ENCODE measurements at places on chromosomes 2 and 18.

DNA sequence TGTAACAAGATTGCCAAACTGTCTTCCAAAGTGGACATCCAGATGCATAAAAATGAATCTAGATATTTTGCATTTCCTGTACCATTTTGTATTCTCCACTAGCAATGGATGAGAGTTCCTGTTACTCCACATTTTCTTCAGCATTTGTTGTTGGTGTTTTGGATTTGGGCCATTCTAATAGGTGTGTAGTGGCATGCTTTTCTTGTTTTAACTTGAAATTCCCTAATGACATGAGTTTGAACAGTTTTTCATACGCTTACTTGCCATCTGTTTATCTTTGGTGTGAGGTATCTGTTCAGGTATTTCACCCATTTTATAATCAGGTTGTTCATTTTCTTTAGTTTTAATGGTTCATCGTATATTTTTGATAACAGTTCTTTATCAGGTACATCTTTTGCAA is 73.9 kb downstream of the UBE2E3 start:
- no peak overlapping the region for H3K4me3 ChIP-seq
- no peaks in the 10 kb centered on the region for H3K4me1 ChIP-seq
- H3K27ac ChIP-seq, result no peak overlapping the region
- H3K27me3 ChIP-seq, result no peaks in the 10 kb centered on the region
- peaks cover 26% of the 10 kb centered on the region for H3K36me3 ChIP-seq

DNA sequence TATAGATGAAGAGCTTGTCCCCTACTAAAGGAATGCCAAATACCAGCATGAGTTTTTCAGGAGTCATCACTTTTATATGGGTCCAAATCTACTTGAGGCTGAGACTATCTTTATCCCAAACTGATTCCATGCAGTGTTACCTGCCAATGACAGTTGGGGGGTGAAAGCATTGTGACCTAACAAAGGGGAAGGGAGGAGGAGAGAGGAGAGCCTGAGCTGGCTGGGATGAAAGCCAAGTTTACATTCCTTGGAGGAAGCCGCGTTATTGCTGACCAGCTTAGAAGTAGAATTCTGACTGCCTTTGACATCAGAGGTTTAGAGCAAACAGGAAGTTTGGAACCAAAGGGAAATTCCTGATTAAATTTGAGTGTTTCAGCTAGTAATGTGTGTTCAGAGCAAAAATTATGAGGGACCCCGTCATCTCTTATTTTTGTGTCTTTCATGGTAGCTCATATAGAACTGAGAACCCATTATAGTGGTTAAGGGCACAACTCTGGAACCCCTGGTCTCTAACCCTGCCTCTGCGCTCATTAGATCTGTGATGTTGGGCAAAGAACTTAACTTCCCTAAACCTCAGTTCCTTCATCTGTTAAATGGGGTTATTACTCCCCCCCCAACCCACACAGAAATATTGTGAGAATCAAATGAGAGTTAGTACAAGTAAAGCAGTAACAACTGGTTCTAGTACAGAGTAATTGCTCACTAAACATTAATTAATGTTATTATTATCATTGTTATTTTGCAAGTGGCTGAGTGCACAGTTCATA is 199.3 kb upstream of the EPAS1 start:
- no peak for DNase-seq
- no peaks in the 10 kb centered on the region for H3K4me1 ChIP-seq
- peaks cover 3% of the 10 kb centered on the region for H3K27me3 ChIP-seq
- no peak overlapping the region for H3K4me3 ChIP-seq
- peaks cover 14% of the 10 kb centered on the region for H3K36me3 ChIP-seq

DNA sequence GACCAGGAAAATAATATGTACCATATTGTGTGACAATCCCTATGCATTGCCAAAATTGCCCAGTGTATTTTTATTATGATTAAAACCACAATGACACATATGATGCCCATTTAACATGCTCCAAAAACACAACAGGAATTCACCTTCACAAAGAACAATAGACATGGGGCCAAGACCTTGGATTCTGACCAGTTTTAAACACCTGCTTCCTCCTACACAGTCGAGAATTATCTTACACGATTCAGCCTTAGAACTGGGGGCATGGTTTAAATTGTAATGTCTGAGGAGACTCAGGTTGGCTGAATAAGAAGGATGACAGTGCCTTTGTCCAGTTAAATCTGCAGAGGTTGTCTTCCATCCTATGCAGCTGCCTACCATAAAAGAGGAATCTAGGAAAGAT is 212.7 kb downstream of the PLCL1 start:
- DNase-seq, result no peak
- no peak overlapping the region for H3K4me3 ChIP-seq
- H3K27me3 ChIP-seq, result peaks cover 4% of the 10 kb centered on the region
- H3K4me1 ChIP-seq, result peaks cover 9% of the 10 kb centered on the region
- no peaks in the 10 kb centered on the region for H3K36me3 ChIP-seq

DNA sequence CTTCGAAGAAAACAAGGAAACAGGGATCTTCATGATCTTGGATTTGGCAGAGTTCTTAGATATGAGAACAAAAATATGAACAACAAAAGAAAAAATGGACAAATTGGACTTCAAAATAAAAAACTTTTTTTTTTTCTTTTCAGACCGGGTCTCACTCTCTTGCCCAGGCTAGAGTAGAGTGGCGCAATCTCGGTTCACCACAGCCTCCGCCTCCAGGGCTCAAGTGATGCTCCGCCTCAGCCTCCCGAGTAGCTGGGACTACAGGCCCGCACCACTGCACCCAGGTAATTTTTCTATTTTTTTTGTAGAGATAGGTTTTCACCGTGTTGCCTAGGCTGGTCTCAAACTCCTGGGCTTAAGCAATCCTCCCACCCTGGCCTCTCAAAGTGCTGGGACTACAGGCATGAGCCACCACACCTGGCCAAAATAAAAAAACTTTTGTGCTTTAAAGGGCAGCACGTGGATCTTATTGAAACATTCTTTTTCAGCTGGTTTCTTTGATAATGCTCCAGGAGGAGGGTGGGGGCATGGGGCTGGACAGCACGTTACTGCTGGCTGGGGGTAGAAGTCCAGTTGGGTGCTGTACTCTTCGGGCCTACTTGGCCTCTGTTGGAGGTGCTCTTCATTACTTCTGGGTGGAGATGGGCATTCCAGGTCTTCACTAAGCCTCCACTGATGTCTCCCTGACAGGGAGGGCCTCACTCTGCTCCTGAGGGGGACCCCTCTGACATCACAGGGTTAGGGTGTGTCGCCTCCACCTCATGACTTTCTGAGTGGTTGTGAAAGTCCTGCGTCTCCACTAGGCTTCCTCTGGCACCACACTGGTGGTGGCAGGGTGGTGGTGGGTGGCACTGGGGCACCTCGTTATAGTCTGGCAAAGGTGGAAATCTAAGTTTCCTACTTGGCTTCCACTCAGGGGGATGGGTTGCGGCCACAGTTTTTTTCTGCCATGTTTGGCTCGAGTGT is 150.5 kb upstream of the XPO1 start:
- no peaks in the 10 kb centered on the region for H3K36me3 ChIP-seq
- DNase-seq, result no peak
- no peak overlapping the region for H3K4me3 ChIP-seq
- H3K27ac ChIP-seq, result no peak overlapping the region
- peaks cover under 1% of the 10 kb centered on the region for H3K4me1 ChIP-seq

Data from nephron progenitor cell (in vitro differentiated cells).